ENCODE measurements at places on chromosomes 2 and 18.

- no peak for DNase-seq
These were observed 47.9 kb upstream of the FANCL start for GRCh38 chr2:58289029-58289428.

DNA sequence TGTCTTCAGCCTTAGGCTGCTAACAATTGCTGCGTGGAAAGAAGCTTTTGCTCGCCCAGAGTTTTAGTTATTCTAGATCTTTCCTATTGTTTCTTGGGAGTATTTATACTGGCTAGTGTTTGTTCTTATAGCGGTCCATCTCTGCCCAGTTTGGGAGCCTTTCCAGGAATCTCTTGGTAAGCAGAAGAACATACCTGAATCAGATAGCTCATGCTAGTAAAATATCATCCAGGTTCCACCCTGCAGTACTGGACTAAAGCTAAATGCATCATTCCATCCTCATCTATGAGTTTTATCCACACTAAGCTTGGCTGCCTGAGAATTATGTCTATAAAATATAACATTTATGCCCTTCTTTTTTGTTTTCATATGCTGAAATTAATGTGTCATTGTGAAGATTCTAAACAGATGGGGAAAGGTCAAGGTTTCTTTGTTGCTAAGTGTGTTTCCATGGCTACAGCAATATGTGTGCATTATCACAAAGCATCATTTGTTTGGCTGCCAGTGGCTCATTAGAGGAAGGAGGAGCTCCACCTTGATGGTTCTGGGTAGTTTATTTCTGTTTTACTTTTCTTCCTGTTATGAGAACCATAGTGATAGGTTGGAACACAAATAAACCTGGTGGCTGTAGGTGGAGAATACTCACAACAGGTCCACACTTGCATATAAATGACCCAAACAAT lies 182.8 kb downstream of the PIK3C3 start:
- DNase-seq = no peak

- DNase-seq = no peak
These were observed 1.6 kb downstream of the FEV start for GRCh38 chr2:218983263-218983933.

GRCh38 chr2:188922191-188922590 lies 52.0 kb upstream of the COL3A1 start:
- DNase-seq = no peak

DNA sequence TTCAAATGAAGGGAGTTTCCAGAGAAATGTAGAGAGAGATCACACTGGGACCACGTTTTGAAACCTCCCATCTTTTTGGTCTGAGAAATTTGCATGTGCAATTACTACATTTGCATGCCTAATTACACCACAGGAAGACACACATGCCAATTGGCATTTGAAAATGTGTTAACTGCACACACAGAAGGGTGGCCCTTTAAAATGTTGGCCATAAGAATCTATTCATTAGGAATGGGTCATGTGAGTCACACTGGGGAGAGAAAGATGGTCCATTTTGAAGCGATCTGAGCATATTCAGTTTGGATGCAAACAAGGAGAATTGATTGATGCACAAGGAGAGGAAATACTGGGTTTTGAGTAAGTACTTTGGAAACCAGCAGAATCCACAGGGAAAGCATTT lies 1407.1 kb upstream of the ACVR2A start:
- no peak for DNase-seq

GRCh38 chr2:63591566-63592175 lies 2.9 kb downstream of the MDH1 start:
- DNase-seq = no peak

DNA sequence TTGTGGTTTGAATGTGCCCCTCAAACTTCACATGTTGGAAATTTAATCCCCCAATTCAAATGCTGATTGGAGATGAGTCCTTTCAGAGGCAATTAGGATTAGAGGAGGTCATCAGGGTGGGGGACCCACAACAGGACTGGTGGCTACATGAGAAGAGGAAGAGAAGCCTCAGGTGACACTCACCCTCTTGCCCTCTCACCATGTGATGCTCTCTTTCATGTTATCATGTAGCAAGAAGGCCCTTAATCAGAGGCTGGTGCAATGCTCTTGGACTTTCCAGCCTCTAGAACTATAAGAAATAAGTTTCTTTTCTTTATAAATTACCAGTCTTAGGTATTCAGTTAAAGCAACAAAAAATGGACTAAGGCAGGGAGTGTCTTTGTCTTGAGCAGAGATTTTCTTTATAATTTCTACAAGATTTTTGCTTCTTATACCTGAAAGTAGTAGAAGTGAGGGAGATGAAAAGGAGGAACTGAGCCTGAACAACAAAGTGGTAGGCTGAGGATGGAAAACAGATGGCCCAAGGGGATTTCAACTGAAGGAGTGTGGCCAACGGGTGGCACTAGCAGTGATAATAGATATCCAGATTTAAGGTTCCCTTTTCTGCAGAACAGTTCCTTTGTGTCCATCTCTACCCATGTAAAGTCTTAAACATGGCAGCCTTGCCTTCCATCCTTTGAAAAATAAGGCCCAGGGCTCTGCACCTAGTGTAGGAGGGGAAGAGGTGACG lies 49.2 kb upstream of the TGIF1 start:
- no peak for DNase-seq

GRCh38 chr2:204234879-204235278 lies 298.3 kb downstream of the ICOS start:
- no peak for DNase-seq

DNA sequence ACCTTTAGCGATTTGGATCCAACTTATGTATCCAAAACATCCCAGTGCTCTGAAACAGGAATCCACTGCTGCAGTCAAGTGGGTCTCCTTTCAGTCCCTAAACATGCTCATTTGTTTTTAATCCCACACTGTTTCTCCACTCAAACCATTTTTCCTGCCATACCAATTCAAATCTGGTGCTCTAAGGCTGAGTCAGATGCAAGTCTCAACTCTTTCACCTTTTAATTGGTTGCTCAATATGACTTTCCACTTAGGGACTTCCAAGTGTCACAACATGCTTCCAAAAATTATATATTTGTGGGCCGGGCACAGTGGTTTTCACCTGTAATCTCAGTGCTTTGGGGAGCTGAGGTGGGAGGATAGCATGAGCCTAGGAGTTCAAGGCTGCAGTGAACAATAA lies 113.4 kb upstream of the TANK start:
- DNase-seq = no peak

DNA sequence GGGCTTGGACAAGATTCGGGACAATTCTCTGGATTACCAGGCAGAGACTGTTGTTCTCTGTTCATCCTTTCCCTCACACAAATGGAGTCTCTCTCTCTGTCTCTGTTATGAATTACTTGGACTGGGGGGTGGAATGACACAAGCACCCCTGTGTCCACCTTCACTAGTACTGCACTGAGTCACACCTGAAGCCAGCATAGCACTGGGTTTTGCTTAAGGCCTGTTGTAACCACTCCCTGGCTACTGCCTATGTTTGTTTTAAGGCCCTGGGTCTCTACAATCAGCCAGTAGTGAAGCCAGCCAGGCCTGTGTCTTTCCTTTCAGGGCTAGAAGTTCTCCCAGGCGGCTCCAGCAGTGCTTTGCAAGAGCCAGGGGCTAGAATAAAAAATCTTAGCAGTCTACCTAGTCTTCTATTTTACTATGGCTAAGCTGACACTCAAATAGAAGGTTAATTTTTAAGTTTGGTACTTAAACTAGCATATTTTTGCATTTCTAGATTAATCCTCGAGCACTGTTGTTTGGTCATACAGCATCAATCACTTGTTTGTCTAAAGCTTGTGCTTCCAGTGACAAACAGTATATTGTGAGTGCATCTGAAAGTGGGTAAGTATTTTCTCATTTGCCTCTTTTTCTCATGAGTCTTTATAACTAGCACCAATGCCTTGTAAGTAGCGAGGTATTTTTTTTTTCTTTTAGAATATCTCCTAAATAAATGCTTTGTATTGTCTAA lies 27.8 kb downstream of the WDR7 start:
- no peak for DNase-seq

DNA sequence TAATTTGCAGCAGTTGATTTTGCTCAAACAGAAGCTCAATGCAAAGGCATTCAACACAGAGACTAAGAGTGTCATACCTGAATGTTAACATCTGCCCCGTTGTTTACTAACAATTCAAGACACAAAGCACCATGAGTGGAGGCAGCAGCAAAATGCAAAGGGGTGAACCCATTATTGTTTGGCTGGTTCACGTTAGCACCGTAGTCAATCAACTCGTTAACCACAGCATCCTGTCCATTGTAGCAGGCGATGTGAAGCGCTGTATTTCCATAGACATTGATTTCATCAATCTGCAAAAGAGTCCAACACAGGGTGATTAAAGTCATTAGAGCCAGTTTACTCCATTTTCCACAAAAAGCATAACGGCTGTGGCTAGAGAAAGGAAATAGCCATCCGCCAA lies 189.3 kb downstream of the ANKRD44 start:
- DNase-seq = no peak

GRCh38 chr2:207473049-207473930 lies 56.5 kb upstream of the CREB1 start:
- peak; percentile 31 for DNase-seq

DNA sequence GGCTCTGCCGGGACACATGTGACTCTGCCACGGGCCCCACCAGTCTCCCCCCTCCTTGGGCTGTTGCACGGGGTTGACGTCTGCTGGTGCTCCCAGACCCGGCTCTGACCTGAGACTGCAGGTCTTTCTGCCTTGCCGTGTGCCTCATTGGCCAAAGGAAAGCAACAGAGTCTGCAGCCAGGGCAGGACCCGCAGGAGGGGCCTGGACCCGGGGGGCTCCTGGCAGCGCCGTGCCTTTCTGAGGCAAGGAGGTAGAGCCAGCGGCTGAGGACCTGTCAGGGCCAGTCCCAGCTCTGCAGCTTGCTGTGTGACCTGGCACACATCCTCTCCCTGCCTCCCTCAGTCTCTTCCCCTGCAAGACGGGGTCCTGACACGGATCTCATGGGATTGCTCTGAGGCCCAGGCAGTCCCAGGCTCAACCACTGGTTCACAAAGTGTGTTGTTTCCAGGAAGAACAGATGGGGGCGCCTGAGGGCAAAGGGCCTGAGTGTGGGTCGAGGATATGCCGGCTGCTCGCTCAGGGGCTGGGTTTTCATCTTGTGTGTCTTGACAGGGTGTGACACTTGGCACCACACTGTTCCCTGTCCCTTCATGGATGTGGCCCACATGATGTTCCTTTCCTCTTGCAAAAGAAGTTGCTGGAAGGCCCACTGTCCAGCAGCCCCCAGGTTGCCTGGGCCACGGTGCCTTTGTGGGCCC lies 9.0 kb downstream of the CAPN10 start:
- no peak for DNase-seq

DNA sequence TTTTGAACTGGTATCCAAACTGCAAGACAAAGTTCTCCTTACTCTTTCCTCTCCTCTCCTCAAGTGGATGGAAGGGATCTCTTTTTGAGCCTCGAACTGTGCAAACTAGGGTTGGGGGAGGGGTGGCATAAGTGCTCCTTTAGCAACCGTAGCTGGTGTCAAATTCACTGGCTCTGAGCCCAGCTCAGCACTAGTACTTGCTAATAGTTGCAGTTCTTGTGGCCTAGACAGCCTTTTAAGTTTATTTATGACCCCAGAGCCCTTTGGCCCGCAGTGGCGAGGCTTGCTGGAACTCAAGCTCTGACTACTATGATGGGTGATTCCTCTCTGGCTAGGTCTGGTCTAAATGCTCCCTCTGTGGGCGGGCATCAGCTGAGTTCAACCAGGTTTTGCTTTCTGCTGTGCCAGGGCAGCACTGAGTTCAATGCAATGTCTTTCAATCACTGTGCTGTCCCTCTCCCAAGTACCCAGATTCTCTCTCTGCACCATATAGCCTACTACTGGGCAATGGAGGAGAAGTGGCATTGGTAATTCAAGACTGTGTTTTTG lies 528.4 kb upstream of the SYT4 start:
- no peak for DNase-seq
